ENCODE measurements at places on chromosomes 6 and 20.

DNA sequence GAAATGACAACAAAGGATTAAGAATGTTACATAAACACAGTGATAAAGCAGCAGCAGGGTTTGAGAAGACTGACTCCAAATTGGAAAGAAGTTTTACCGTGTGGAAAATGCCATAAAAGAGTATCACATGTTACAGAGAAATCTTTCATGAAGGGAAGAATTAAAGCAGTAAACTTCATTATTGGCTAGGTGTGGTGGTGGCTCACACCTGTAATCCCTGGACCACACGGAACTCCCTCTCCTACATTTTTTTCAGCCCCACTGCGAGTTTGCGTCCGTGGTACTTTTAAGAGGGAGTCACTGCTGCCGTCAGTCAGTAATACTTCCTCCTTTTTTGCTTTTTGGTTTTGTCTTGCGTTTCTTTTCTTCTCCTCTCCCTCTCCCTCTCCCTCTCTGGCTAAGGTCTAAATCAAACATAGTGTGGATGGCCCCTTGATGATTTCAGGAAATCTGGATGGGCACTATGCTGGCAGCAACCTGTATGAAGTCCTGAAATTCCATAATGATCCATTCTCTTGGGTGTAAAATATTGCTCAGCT, 112.3 kb downstream of the MAN1A1 start:
- no peak for DNase-seq

- DNase-seq, result no peak
Observed at GRCh38 chr6:89817481-89817880, 2.1 kb downstream of the MDN1 start.

DNA sequence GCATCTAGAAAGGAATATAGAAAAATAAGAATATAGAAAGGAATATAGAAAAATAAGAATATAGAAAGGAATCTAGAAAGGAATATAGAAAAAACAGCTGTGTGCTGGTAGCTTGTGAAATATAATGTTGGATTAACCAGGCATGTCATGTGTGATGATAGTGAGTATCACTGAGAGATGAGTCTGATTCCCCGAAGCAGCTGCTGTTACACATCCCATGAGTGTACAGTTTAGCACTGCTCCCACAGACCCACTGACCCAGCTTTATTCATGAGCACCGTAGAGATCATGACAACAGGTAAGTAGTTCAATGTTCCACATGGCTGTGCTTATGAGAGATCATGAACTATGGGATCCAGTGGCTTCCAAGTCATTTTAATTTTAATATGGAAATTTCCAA, 64.8 kb downstream of the SLC22A3 start:
- no peak for DNase-seq

DNA sequence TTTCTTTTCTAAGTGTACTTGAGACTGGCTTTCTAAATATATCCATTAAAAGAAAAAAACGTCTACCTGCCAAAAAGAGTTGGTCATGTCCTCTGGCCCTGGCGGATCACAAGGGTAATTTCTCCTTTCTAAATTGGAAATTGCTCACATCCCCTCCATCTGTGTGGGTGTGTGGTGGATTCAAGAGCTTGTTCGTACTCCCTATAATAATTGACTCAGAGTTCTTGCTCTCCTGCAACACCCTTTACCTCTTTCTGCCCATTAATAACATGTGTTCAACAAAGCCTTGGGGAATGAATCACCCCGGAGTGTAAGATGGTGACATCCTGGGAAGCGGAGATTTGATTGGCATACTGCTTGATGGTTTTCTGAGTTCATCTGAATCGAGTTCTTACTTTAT, 263.8 kb downstream of the ALDH8A1 start:
- DNase-seq, result no peak

- DNase-seq, result no peak
Observed at GRCh38 chr20:57429159-57429496, 37.9 kb downstream of the RBM38 start.

DNA sequence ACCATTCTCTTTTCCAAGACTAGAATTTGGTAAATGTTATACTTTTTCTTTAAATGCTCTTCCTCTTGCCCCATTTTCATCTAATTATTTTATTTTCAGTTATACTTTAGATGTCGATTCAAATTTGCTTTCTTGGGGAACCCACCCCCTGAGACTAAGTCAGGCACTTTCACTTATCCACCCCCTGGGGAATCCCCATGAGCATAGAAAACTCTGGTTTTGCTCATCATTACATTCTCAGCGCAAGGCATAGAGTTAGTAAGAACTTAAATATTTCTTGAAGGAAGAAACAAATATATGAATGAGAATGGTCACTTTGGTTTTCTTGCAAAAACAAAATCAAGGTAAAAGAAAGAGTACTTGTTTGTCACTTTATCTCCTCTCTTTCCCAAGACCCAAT, 25.1 kb upstream of the HSF2 start:
- no peak for DNase-seq

- no peak for DNase-seq
Observed at GRCh38 chr6:110761371-110761770, 53.9 kb downstream of the CDK19 start.

DNA sequence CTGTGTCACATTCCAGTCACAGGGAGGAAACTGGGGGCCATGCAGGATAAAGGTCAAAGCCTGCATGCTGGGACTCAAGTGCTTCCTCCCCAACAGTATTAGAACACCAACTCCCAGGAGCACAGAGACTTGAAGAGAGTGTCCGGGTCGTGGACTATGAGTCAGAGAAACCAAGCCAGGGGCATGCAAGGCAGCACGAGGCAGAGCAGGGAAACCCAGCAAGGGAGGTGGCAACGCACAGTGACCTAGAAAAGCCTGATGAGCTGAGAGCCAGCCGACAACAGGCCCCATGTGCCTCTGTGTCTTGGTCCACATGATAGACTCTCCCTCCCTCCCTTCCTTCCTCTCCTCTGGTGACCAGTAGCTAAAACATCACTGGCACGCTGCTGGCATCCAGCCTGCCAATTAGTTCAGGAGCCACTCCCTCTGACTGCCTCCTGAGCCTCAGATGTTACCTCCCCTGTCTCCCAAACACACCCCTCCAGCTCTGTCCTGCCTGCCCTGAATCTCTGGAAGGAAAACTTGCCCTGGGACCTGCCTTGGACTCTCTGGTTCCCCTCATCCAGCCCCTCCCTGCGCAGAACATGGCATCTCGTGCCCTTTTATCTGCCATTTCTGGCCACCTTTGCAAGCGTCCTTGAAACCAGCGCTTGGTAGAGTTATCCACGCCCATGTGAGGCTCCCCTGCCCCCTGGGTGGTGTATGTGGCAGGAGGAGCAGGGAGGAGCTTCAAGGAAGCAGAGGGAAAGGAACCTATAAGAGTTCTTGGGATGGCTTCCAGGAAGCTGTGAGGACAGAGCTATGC, 16.2 kb upstream of the RNF39 start:
- no peak for DNase-seq

DNA sequence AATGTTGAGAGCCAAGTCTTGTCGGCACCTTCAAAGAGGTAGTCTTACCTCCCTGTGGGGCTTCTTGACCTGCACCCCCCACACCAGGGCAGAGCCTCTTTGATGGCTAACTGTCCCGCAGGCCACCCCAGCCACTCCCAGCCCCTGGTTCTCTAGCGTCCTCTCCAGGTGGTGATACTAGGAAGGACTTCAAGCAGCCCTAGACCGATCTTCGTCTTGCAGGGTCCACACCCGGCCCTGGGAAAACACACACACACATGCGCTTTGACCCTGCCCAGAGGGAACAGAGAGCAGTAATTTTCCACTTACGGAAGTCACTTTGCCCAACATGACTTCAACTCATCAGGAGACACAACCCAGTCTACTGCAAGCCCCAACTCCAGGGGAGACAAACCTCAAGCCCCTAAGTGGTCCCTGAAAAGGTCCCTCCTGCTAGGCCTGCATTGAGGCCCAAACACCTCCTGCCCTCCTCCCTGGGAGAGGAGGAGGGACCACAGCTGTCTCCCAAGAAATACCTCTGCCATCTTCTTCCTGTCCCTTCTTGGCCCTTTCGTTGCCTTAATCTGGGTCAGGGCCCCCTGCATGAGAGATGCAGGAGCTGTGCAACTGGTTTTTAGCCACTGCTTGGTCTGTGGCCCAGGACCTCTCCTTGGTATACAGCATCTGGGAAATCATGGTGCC, 2.9 kb upstream of the BPIFB1 start:
- no peak for DNase-seq

DNA sequence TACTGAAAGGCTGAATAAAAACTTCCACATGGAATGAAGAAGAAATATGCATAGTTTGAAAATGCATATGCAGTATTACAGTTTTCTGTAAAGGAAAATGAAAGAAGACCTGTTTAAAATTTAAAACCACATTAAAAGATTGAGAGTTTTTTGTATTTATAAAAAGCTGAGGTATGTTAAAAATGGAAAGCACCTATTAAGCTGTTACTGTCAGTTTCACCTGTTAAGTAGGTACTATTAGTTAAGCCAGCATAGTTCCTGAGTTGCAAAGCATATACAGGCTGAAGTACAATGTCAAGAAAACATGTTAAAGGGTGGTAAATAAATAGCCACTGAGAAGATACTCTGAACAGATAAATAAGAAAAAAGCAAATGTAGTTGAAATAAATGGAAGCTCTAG, 69.9 kb downstream of the ATXN1 start:
- DNase-seq, result no peak

DNA sequence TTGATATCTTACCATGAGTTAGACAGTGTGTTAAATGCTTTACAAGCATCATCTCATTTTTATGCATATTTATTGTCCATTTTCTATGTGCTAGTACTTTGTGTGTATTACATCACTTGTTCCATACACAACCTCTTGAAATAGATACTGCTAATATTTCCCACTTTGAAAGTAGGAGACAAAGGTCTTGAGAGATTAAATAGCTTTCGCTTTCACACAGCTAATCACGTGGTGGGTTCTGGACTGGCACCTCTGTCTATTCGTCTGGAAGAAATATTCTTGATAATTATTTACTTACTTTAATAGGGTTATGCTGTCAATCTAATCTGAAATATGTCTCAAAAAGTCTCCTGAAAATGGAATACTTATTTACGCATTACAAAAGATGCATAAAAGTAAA, 30.2 kb downstream of the EPHA7 start:
- DNase-seq, result no peak

- no peak for DNase-seq
Observed at GRCh38 chr20:62216636-62217566, 3.2 kb downstream of the HRH3 start.

GRCh38 chr6:54737247-54737646, 109.3 kb upstream of the FAM83B start:
- DNase-seq, result no peak

DNA sequence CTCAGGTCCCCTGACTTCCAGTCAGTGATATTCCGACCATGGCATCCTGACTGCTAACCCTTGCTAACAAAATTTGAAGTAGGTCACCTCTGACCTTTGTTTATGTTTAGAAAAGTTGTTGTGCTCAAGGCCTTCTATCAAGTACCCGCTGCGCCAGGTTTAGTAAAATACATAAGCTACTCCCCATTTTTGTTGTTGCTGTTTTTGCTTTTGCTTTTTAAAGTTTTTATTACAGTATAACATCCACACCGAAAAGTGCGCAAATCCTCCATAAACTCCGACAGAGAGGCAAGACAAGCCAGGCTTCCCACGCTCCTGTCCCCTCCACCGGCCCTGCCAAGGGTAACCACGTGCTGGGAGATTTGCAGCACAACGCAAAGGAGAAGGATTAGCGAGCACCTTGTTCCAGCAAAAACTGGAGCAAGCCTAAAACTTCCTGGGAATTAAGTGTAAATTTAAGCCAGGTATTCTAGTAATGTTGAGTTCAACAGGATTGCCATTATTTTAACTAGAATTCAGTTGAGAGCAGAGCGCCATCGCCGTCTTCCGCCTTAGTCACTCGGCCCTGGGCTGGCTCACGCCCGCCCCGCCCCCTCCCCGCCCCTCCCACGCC, 17.8 kb upstream of the HMGN4 start:
- peak; percentile 67 for DNase-seq

- no peak for DNase-seq
Observed at GRCh38 chr20:60302875-60303274, 344.7 kb downstream of the CDH26 start.

DNA sequence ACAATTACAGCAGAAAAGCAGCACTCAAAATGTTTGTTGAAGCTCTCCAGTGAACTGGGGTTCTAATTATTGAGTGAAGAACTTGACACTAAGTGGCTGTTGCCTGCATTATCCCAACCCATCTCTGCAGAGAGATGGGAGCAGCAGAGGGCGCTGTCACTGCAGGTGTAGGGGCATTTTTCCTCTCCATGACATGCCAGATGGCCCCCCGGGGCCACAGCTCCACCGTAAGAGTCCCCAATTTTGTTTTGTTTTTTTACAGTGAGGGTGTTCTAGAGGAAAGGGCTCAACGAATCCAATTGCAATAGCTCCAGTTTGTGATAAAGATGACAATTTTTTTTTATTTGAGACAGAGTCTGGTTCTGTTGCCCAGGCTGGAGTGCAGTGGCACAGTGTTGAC, 1.9 kb upstream of the FUCA2 start:
- no peak for DNase-seq

DNA sequence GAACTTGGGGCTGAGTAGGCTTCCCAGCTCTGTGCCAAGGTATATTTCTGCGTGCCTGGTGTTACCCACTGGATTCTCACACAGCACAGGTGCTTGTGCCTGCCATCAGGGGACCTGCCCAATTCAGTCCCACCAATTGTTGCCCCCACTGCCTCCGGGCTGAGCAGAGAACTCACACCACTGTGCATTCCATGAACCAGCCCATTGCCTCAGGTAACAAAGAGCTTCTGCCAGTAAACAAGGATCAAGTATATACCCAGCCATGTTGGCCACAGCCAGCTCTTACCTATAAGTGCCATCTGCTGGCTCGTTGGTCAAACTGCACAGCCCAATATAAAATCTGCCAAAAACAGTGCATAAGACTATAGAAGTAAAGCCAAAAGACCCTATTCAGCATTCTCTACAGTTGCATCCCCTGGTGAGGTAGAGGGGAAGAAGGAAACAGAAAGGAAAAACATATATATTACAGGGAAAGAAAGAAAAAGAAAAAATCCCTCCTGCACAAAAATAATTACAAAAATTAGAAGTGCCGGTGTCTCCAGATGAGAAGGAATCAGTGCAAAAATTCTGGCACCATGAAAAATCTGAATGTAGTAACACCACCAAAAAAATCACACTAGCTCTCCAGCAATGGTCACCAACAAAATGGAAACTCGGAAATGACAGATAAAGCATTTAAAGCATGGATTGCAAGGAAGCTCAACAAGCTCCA, 241.4 kb downstream of the IBTK start:
- no peak for DNase-seq

GRCh38 chr6:68282646-68283045, 352.4 kb upstream of the ADGRB3 start:
- no peak for DNase-seq

GRCh38 chr6:166624275-166624674, 2.8 kb downstream of the RPS6KA2 start:
- no peak for DNase-seq

DNA sequence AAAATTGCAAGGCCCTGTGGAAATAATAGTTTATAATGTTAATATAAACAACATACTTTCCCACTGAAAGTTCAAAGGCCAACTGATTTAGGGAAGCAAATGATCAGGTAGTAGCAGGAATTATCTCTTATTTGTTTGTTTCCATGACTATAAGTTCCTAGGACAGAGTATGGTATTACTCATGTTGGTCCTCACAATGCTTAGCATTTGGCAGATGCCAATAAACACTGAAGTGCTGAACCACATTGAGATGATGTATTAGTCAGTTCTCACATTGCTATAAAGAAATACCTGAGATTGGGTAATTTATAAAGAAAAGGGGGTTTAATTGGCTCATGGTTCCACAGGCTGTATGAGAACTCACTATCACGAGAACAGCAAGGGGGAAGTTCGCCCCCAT, 129.6 kb upstream of the NUP153 start:
- no peak for DNase-seq

GRCh38 chr20:51634257-51634656, 91.7 kb upstream of the NFATC2 start:
- no peak for DNase-seq

- no peak for DNase-seq
Observed at GRCh38 chr20:24785141-24786110, 163.6 kb upstream of the CST7 start.

Measured in amygdala (tissue), 56 donors.